ENCODE measurements at places on chromosomes 6 and 20.

DNA sequence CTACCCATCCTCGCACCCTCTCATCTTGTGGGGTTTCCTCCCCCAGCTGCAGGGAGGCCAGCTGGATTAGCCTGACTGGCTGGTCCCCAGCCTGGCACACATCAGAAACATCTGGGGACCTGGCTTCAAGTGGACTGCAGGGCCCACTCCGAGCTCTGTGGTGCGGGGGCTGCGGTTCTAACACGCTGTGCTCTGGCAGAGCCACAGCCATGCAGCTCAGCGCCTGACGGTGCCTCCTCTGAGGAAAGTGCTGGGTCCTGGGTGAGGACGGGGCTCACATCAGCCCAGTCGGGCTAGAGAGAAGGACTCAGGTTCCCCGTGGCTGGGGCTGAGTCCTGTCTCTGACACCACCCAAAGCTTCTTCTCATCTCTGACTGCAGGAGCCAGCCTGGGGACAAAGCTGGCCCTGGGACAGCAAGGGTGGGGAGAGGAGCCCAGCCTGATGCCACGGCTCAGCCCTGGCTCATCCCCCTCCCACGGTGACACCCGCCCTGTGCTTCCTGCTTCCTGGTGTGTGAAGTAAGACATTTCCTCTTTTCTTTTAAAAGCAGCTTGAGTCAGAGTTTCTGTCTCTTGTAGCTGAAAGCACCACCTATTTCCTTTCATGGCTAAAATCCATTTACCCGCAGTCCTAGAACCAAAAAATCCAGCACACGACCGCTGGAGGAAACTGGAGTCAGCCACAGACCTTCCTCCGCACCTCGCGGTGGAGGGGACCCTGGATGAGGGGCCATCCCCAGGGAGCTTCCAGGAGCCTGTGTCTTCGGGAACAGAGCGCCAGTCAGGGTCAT lies 127.4 kb upstream of the AFDN start:
- peak; percentile 82 for DNase-seq

DNA sequence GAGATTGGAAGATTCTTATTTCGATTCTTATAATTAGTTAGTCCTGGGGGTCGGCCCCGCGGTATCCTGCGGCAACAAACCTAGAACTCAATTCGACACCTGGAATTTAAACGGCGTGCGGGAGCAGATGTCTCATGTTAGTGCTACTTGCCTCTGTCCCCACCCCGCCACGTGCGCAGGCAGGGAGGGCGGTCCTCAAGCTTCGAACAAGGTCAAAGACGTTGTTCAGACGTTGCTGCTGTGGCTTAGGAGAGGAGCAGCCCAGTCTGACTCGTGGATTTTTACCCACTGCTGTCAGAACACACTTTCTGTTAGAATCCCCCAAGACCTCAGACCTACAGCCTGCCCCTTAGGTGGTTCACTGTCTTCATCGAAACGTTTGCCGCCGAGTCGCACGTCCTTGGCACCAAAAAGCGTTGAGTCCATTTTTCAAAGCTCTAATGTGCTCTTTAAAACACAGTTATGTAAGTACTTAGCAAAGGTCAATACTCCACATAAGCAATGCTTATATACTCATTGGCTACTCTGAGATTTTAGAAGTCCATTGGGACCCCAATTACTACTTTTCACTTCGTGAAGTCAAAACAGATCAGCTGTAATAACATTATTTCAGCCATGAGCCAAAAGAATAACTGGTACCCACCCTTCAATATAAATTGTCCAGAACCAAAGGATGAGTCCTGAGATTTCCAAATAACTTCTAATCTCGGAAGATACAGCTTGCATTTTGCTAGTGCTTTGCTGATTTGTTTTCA lies 2.7 kb upstream of the C6orf62 start:
- DNase-seq: peak; percentile 88

DNA sequence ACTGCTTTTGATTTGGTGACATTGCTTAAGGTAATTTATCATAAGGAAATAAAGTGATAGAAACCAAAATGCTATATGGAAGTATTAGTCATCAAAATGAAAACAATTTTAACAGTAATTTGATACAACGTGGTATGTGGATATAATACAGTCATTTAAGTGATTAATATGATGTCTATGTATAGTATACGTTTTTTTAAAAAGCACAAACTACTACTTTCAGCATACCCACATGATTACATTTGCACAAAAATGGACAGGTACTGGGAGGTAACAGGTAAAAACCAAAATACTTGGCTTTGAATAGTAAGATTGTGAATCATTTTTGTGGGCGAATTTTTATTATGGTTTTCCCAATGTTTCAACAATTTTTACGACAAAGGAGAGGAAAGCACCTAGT lies 97.6 kb downstream of the OGFRL1 start:
- no peak for DNase-seq

GRCh38 chr20:37315452-37316110 lies 26.1 kb downstream of the MANBAL start:
- no peak for DNase-seq

DNA sequence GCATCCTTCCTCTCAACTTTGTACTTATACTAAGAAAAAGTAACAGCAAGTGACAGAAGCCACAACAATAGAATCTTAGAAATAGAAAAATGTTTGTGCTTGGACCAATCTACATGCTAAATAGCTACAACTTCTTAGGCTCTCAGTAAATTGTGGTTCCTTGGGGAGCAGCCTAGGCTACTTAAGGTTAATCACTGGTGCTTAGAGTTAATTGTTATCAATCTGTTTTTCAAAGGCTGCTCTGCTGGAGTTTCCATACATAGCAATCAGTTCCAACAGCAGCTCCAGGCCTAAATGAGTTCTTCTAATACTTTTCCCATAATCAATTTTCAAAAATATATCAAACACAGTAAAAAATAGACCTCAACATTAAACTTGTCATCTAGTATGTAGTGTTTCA lies 571.4 kb downstream of the EPHA7 start:
- no peak for DNase-seq

- no peak for DNase-seq
Observed at GRCh38 chr6:30568245-30568644, 3.0 kb upstream of the ABCF1 start.

DNA sequence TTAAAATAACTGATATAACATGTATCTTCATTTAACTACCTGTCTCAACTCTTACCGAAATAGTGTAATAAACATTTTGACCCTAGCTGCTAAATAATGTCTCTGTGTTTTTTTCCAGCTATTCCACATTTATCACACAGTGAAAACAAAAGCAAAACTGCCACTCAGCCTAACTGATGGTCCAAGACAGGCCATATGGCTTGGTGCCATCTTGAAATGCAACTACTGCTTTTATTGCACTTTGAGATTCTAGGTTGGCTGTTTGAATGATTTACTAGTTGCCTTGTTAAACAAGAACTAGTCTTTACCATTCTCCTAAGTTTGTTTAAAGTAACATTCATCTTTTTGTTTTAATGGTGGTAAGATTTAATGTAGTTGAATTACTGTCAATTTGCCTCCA lies 739.8 kb downstream of the TFAP2A start:
- no peak for DNase-seq

- peak; percentile 91 for DNase-seq
Observed at GRCh38 chr6:44237021-44237812, 9.7 kb upstream of the HSP90AB1 start.

- DNase-seq: no peak
Observed at GRCh38 chr6:20564777-20565176, 30.5 kb downstream of the CDKAL1 start.

DNA sequence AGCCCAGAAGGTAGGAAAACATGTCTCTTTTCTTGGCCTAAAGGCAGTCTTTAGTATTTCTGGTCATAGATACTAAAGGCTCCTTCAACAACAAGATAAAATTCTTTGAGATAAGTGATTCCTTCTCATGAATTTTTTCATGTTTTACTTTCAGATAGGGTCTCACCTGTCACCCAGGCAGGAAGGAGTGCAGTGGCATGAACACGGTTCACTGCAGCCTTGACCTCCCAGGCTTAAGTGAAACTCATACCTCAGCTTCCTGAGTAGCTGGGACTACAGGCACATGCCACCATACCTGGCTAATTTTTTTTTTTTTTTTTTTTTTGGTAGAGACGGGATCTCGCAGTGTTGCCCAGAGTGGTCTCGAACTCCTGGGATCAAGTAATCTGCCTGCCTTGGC lies 9.1 kb downstream of the PNLDC1 start:
- DNase-seq: no peak

DNA sequence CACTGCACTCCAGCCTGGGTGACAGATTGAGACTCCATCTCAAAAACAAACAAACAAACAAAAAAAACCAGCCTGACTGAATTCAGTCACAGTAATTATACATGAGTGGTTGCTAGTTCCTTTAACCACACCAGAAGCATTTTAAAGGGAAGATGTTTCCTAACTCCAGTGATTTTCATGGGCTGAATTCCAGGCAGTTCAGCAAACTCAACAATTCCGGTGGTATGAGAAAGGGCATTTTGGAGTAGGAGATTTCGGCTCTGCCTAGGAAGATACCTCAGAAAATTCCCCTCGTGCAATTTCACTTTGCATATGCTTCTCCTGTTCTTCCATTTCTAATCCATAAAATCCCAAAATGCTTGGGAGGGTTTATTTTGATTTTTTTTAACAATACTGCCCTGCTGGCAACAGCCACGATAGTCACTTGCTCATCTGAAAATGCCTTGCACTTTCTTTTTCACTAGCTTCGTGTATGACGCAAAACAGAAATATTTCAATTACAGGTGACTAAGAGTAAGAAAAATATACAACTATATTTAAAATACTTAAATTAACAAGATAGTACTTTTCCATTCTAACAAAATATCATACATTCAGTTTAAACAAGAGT lies 48.3 kb upstream of the IPCEF1 start:
- no peak for DNase-seq

All from psoas muscle (tissue), 8 donors.